ENCODE measurements at places on chromosomes 2 and 18.

DNA sequence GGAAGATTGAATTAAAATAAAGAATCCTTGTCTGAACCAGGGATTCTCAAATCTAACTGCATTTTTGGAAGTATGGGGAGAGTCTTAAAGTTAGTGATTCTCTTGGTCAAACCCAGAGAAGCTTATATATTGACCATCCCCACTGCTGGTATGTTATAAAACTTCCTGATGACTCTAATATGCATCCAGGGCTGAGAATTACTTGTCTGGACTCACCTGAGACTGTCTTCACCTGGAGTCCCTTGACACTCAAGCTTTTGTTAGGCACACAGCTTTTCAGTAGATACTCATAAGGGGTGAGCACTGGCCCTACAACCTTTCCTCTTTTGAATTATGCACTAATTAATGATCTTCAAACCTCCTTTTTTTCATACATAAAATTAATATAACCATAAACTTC is 149.6 kb upstream of the GULP1 start:
- no peak for DNase-seq

DNA sequence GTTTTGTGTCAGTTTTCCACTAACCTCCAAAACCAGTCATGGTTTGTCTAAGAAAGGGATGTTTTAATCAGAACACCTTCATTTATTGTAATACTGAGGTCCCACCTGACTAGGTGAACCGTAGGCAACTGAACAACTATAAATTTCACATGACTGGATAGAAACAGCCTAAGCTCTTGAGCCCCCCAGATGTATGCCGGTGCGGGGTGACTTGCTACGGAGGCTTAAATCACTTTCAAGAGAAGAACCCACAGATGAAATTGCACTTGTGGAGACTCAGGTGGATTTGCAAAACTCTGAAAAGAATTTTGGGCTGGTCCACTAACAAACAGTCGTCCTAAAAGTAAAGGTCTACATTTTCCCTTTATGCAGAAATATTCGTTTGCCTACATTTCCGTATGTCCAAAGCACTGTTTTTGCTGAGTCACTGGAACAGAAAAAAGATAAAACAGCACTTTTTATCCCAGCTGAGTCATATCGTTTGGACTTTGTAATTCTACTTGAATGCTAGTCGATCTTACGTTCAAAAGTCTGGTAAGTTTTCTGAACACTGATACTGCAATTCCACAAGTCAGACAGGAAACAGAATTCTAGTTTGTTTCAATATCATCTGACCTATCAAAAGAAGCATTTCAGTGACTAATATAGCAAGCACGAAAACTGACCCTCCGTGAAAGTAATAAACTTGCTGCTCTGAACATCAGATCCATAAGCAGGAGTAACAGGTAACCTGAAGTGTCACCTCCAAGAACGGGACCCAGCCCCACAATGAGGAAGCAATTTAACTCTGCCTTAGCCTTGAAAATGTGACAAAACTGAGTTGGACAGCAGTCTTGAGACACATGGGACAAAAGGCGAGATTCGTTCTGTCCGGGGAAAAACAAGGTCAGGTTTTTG is 18.1 kb downstream of the ZNF516 start:
- peak; percentile 32 for DNase-seq

DNA sequence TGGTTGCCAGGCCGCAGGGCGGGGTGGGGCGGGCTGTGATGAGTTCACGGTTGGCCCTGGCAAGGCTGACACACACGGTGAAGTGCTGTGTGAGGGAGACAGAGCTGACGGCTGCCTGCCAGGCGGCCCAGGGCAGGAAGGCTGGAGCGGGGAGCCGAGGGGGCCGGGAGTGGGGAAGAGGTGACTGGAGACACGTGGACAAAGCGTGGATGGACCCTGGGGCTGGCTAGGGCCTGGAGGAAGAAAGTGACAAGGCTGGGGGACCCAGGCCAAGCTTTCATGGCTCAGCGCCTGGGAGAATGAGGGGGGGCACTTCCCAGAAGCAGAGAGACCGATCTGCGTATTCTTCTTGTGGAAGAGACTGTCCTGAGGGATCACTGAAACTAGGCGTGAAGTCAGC is 123.2 kb downstream of the DYSF start:
- DNase-seq, result no peak

GRCh38 chr2:203383038-203383437 is 54.8 kb downstream of the ABI2 start:
- DNase-seq, result no peak

DNA sequence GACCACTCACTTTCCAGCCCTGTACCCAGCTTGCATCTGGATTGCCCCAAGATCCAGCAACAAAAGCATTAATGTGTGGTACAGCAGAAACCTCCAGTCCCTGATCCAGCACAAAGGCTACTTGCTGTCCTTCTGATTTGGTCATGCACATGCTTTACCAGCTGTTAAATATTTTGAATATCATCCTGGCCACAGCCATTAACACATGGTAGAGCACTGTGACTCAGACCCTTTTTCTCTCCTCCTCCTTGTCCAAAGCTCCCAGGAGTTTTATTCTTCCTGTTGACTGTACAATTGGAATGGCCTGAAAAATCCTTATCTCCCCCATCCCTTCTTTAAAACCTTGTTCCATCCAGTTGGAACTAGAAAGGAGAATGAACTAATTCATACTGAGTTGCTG is 419.7 kb upstream of the TNP1 start:
- no peak for DNase-seq

DNA sequence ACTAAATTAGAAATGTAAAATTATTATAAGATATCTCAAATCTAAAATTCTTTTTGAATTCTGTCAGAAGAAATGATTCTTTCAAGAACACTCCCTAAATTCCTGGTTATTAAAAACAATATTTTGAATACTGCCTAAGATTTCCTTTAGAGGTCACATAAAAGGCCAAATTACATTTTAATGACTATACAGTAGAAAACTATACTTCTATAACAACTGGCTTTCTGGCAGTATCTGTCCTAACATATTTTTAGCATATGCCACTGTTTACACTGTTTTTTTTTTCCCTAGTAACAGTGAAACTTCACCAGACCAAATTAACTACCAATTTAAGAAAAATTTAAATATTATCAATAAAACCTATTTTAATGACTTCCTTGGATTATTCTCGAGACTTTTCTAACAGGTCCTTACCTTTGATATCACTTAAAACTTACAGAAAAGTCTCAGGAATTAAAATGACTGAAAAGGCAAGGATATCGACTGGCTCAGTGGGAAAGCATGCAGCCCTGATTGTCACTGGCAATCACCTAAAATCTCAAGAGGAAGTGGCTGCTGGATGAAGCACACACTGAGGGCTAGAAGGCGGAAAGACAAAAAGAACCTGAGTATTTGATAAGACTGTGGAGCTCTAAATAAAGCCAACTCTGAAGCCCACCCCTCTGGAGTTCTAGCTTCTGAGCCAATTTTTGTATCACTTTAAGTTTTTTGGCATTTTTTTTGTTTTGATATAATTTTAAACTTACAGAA is 59.6 kb downstream of the SPIRE1 start:
- DNase-seq, result no peak

DNA sequence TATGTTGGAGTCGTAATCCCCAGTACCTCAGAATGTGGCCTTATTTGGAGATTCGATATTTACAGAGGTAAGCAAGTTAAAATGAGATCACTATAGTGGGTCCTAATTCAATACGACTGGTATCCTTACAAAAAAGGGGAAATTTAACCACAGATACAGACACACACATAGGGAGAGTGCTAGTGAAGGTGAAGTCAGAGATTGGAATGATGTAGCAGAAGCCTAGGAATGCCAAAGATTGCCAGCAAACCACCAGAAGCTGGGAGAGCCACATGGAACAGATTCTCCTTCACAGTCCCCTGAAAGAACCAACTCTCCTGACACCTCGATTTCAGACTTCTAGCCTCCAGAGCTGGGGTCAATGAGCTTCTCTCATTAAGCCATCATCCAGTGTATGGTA is 17.7 kb upstream of the ACTR3 start:
- DNase-seq, result no peak

DNA sequence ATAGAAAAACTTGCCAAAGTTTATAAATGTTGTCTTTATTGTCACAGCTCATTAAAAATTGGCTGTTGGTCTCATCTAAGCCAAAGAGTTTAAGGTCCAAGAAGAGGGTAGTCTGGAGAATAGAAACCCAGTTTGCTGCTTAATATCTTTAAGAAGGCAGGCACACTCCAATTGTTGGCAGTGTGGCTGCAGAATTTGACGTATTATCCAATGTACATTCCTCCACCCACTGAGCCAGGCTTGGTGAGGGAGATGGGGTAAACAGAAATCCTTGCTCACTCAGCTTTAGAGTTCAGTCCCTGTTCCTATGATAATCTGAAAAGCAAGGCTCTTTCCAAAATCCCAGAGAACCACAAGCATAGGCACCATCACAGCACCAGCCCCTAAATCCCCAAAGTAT is 10.7 kb upstream of the ADD2 start:
- DNase-seq, result no peak

DNA sequence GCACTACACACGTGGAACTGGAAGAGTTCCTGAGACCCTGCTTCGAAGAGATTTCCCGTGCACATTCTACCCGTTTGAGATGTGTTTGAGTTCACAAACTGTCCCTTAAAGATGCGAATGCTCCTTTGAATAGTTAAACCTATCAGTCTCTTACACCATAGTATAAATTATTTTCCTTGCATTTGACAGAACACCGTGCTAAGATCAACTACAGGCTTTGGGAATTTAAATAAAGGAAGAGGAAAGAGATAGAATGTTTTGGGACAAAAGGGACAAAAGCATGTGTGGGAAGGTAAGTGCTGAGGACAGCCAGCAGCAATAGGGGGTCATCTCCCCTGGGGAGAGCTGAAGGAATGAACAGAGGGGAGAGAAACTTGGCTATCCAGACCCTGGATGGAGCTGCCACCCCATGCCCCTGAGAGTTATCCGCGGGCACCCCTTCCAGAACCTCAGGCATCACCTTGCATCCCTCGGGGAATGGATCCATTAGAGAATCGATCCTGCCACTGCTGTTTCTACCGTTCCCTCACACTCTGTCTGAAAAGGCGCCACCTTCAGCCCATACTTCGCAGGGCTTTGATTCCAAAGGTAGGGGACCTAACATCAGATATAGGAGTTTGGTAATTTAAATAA is 888 bp upstream of the ADCY3 start:
- DNase-seq, result no peak

- DNase-seq, result no peak
Observed at GRCh38 chr2:200091126-200091525, 135.7 kb downstream of the MAIP1 start.

DNA sequence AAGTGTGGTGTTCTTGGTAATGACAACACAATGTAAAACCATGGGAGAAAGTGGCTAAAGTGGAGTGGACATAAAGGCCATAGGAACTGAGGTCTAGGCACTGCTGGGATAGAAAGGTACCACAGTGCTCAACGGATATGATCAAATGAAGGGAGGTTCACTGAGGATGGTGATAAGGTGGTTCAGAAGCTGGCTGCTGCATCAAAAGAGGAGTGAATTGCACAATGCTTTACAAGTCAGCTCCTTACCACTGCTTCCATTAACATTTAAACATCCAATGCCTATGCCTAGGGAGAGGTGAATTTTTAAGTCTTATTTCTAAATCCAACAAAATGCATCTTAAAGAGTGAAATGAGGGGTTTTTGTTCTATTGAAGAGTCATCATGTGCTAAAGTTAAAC is 100.1 kb upstream of the ITGB6 start:
- no peak for DNase-seq

GRCh38 chr2:240637901-240638345 is 12.6 kb downstream of the GPR35 start:
- DNase-seq, result peak; percentile 42

DNA sequence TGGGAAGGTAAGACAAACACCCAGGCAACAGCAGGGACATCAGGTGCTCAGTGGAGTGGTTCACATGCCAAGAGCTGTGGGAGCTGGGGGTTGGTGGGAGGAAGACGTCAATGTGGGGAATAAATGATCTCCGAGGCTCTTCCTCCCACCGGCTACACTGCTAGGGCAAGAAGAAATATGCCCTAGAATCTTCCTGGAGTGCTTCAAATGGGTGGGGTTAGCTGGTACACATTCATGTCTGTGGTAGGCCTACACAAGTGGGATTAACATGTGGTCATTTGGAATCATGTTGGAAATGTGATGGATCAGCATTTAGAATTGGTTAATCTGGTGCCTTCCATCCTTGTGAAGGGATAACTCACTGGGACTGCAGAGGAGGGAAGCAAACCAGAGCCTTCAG is 12.4 kb upstream of the ZFP36L2 start:
- no peak for DNase-seq

GRCh38 chr2:18378020-18378653 is 182.3 kb downstream of the RDH14 start:
- no peak for DNase-seq

- DNase-seq, result no peak
Observed at GRCh38 chr18:9989481-9989880, 75.7 kb downstream of the VAPA start.

DNA sequence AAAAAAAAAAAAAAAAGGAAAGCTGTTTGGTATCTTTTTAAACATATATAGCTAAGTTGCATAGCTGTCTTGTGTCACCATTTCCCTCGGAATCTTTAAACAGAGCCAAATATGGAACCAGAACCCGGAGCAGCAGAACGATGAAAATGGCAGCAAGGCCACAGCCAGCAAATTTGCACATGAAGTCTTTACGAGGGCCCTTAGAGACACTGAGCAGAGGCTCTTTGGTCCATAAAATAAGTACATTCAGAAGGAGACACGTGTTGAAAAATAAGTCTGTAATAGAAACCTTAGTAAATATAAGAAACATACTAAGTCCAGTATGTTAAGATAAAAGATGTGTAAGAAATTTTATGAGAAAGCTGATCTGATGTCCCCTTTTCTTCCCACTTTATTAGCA is 16.2 kb downstream of the CCBE1 start:
- DNase-seq, result no peak

GRCh38 chr18:35466815-35467623 is 30.7 kb downstream of the INO80C start:
- DNase-seq, result no peak

DNA sequence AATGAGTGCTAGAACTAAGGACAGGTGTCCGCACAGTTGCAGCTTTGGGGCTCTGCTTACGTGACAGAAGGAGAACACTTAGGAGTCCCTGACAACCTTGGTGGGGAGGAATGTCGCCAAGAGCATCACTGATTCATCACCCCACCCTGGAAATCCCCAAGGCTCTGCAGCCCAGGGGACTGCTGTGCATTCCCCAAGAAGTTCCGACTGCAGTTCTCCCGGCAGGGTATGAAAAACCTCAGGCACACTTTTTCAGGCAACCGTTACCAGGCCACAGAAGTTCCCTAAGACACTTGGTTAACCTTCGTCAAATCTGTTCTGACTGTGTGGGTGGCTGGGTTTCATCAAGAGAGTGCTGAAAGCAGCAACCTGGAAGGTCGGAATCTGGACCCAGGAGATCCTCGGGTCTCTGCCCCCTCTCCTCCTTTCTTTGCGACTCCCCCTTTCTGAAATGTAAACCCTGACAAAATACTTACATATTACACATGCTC is 192.1 kb upstream of the CXCR4 start:
- peak; percentile 61 for DNase-seq

- DNase-seq, result no peak
Observed at GRCh38 chr2:88074150-88074549, 6.5 kb downstream of the SMYD1 start.

Measured in activated CD8-positive, alpha-beta memory T cell treated with anti-CD3 and anti-CD28 coated beads, Interleukin-2, amount 50 U/mL, for 48 hours (primary cell).